ENCODE measurements at places on chromosomes 4 and X. TPM values are rescaled to one million over a fixed set of nuclear protein-coding genes. Genes with fewer than 3 reads are reported as not detected.

Gene POU3F4
- not detected for total RNA-seq

Gene MAN2B2
- total RNA-seq, result 13.9 TPM

Gene CSTF2
- total RNA-seq, result 30.9 TPM

Gene GRIA3
- total RNA-seq, result not detected

Gene OTC
- total RNA-seq, result not detected

Gene VCX2
- not detected for total RNA-seq

Gene GALNTL6
- total RNA-seq, result not detected

Gene TENM3
- total RNA-seq, result not detected

Gene MAGEE2
- not detected for total RNA-seq

Gene DLG3
- 27.0 TPM for total RNA-seq

Gene UGT2B17
- not detected for total RNA-seq

Gene CTAG1A
- not detected for total RNA-seq

Gene CCDC110
- 0.50 TPM for total RNA-seq

Measured in activated naive CD4-positive, alpha-beta T cell treated with anti-CD3 and anti-CD28 coated beads, Interleukin-2, amount 50 U/mL, for 72 hours (primary cell).